ENCODE measurements at places on chromosomes 6 and 20.

GRCh38 chr20:58146746-58147140 is 81.7 kb downstream of the ANKRD60 start:
- DNase-seq, result no peak

DNA sequence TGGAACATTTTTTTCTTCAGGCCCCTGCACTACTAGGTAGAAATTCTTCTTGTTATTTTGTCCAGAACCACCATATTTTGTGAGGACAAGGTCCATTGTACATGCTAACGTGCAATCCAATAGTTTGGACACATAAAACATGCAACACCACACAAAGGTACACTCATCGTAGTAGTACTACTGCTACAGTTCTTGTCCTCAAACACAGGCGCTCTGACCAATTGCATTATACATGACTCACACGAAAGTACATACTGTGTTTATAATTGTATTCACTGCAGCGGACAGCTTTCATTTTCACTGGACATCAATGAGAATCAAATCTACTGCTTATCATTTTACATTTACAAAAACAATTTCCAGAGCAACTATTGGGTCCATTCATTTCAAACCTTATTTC is 15.3 kb upstream of the SMLR1 start:
- DNase-seq, result no peak

DNA sequence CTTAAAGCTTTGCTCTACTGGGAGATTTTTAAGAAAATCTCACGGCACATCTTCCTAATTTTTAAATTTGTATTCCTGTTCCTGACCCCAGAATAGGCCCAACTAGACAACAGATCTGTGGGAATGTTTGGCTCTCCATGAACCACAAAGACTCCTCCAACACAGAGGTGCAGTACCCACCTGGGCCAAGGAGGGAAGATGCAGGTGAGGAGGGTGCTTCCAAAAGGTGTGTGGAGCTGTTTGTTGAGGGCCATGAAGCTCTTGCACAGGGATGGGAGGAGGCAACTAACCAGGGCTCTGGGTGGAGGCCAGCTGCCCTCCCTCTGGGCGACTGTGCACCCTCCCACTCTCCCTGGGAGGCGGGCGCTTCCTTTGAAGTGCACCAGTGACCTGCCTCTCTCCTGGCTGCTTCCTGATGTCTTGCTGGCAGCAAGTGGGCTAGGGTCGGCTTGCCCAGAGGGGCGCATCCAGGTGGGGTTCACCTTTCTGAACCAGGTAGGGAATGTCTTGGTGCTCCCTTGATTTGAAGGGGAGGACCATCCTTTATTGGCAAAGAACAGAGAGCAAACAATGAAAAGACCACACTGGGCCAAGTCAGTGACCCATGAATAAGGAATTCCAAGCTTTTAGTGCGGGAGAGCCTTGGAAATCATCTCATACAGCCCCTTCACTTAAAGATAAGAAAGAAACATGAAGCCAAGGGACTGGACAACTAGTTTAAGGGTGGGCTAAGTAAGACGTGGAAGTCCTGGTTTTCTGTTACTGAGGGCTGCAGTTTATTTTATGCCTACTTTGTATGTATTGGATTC is 76.0 kb downstream of the ANKRD6 start:
- DNase-seq, result no peak

GRCh38 chr6:5659467-5659866 is 347.3 kb downstream of the NRN1 start:
- DNase-seq, result no peak

DNA sequence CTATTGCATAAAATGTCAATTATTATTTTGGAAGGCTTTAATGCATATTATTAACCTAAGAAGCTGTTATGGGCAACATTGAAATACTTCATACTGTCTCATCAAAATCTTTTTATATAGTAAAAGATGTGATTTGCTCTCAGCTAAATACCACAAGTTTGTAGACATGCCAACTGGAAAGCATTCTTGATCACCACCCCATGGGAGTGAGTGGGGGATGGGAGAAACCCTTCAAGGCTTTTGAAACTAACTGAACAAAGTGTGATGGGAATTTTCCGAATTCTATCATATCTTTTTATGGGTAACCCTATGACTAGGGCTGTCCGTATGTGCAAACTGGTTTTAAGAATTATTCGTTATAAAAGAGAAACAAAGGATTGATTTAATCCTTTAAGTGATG is 377.3 kb upstream of the JAG1 start:
- no peak for DNase-seq

DNA sequence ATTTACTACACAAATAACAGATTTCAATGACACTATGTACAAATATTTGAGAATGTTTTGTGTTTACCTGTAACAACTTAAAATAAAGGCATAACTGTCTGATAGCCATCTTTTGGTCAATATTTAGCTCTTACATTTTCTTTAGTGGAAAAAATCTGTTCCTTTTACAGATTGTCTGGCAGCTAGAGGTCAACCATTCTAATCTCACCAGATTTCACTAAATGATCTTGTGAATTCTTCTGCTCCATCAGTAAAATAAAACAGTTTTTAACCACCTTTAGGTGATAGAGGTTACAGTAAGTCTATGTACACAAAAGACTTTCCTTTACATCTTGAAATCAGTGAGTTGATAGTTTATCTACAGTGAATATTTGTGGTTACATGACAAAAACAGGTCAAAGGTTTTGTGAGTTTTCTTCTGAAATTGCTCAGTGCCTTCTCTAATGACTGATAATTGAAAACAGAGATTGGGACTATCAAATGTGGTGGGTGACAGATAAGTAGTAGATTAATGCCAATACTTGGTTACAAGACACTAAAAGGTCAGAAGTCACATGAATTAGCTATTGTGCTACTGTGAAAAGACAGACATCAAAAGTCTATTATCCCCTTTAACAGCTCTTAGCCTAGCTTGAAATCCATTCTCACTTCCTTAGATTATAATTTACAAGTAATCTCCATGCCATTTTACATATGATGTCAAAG is 47.4 kb downstream of the BMP5 start:
- DNase-seq, result no peak

DNA sequence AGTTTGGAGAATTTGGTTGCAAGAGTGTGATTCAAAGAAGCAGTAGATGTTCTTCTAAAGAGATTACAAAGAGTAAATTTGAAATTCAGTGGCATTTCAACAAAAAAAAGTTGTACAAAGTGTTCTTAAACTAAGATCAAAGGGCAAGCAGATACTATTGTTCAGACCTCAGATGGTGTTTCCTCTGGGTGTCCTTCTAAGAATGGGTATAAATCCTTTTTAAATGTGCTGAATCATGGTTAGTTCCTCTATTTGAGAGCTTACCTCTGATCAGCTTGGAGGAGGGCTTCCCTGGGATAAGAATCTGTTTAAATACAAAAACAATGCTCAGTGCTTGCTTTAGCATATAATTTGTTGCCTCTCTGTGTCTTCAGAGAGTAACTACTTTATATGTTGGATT is 6.3 kb downstream of the BMP6 start:
- DNase-seq, result no peak

GRCh38 chr6:14088600-14089192 is 28.9 kb upstream of the CD83 start:
- DNase-seq, result no peak

DNA sequence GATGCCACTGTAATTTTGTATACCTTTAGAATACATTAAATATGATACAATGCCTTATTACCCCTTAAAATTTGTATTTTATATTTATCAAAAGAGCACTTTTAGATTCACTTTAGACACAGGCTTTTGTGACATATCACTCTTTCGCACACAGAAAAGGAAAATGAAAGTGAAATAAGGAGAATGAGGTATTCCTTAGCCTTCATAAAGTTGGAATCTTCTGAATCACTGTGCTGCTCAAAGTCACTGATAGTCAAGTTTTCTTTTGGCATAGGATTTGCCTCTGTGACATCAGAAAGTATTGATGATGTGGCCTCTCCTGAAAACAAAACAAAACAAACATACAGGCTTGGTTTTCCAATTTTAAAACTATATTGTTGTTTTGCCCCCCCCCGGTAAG is 1097.1 kb downstream of the KIF16B start:
- no peak for DNase-seq

DNA sequence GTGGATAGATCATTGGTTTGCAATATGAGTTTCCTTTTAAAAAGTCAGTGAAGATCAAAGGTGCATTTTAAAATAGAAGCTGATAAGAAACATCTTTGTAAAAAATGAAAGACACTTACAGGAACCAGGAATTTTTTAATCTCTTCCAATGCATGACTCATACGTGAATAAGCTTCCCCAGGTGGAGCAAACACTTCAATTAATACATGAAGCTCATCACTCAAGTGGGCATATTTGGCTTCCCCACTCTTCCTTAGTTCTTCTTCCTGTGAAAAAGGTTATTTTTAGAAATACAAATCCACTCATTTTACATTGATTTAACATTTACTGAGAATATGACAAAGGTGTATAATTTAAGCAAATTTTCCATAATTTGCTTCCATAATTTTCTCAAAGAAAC is 308.1 kb downstream of the KHDRBS2 start:
- no peak for DNase-seq

- DNase-seq, result peak; percentile 70
Observed at GRCh38 chr20:25623225-25623735, 534 bp downstream of the NANP start.

GRCh38 chr20:19761326-19761725 is 3.3 kb downstream of the RIN2 start:
- no peak for DNase-seq

DNA sequence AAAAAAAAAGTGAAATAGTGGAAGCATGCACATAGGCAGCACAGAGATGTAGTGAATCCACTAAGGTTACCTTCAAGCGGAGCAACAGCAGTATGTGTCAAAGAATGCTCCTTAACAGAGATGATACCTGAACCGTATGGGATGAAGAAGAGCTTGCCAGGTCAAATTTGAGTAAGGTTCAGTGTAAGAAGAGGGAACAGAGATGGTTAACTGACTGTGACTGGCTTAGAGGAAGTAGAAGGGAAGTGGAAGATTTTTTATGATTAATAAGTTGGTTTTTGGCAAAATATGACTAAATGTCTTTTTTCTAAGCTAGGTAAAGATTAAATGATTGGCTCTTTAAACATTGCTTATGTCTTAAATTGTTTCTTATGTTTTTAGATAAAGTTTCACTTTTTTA is 52.6 kb upstream of the C20orf144 start:
- DNase-seq, result no peak

DNA sequence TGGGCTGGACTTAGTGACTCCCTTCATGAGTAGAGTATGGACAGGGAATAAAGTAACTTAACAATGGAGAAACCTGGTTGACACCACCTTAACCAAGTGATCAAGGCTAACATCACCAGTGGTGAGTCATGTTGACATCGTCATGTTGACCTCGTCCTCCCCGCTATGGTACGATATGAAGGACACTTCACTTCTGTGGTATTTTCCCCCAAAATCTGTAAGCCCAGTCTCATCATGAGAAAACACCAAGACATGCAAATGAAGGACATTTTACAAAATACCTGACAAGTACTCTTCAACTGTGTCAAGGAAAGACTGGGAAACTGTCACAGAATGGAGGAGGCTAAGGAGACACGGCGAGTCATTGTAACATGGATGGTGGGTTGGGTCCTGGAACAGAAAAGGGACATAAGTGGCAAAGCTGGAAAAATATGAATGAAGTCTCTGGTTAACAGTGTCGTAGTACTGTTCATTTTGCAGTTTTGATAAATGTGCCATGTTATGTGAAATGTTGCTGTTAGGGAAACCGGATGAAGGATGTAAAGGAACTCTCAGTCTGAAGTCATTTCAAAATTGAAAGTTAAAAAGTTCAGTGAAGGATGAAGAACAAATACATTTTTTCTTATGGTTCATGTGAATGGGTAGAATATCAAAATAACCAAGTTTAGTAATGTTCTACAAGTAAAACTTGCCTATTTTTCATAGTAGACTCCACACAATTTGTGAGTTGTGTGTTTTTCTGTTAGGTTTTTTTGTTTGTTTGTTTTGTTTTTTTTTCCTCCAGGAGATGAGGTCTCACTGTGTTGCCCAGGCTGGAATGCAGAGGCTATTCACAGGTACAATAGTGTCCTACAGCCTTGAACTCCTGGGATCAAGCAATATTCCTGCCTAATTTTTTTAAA is 247.5 kb downstream of the TMEM242 start:
- no peak for DNase-seq

- DNase-seq, result no peak
Observed at GRCh38 chr6:158121335-158121734, 46.7 kb downstream of the SERAC1 start.

All from mucosa of descending colon (tissue), 3 donors.